Stimulated activated CD4-positive, alpha-beta T cell treated with anti-CD3 and anti-CD28 coated beads, Interleukin-15, amount 100 ng/mL, for 1 hour (primary cell): ENCODE measurements at places on chromosomes 7 and 10.

DNA sequence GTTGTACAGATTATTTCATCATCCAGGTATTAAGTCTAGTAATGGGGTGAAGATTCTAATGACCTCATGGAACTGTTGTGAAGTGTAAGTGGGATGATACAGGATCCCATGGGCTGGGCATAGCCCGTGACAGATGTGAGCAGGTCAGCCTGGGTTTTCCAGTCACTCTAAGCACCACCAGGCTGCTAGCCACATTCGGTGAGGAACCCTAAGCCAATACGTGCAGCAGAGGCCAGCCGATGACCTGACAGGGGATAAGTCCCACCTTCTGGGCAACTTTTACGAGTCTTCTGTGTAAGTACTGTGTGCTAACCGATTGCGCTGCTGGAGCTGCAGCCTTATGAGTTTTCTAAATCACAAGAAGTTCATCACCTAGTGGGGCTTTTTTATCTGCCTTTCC, 7.3 kb downstream of the ZNF503 start:
- DNase-seq = no peak

DNA sequence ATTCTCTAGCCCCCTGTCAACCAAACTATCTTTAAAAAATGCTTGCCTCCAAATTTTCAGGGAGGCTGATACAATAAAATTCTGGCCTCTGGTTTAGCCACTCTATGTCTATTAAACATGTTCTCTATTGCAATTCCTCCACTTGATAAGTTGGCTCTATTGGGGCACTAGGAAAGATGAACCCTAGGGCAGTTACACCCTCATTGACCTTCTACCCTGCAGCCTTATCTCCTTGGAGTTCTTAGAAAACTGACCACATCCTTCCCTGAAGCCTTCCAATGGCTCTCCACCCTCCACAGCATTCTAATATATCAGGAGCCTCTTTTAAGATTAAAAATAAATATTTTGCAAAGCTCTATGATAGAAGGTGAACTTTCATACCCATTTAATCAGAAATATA, 30.6 kb downstream of the SVOPL start:
- DNase-seq = no peak

DNA sequence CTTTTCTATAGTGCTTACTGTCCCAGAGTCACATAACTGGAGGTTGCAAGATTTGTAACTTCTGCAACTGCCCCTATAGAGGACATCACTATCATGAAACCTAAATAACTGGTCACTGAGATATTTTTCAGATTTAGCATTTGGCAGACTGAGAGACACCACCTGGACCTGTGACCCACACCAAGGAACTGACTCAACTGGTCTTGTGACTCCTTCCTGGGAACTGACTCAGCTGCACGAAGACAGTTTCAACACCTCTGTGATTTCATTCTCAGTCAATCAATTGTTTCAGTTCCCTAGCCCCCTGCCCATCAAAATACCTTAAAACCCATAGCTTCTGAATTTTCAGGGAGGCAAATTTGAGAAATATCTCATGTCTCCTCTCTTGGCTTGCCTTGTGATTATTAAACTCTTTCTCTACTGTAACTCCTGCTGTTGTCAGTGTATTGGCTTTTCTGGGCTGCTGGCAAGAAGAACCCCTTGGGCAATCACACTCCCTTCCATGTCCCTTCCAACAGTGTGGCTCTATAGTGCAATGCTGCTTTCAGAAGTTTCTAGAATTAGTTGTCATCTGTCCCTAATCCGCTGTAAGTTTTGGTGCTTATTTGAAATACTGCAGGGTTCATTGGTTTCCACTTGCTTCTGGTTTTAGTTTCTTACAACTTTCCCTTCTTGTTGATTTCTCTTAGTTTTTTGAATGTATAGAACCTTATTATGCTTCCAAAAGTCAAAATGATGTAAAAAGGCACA, 127.8 kb upstream of the ADCY1 start:
- DNase-seq = no peak

GRCh38 chr7:9502269-9502668, 1068.9 kb downstream of the NXPH1 start:
- DNase-seq = no peak
